ENCODE measurements at places on chromosomes 3 and 15.

DNA sequence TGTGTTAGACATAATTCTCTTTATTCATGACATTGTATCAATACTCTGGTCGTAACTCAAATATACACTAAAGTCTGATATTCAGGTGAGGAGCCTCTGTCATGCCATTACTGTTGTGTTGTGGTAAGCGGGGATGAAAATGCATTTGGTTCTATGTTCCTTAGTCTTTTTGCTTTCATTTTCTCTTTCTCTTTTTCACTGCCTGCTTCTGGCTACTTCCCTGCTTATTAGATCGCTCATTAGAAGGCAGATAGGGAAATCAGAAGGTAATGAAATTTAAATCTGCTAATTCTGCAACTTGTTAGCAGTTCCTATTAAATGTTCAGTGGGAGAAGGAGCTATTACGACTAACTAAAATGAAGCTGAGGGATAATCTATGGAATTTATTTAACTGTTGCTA is 345.0 kb downstream of the GRM7 start:
- no peak for DNase-seq

DNA sequence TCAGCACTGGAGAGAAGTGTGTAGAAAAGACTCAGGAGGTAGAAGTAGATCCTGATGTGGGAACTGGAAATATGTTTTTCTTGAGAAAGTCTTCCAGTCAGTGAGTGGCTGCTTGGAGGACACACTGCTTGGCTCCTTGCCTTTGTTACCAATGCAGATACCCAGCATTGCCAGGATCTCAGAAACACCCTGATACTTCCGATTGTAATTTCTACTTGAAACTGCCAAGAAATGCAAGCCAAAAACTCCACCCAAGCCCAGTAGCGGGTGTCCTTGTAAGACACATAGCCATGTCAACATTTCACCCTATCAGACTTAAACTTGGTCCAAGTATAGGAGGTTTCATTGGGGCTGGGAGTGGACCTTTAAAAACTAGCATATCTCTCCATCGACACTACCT is 141.8 kb downstream of the ALDH1A2 start:
- DNase-seq, result no peak

- DNase-seq, result no peak
Measured at GRCh38 chr3:160094562-160094961, 105.9 kb downstream of the IL12A start.

- no peak for DNase-seq
Measured at GRCh38 chr3:190224456-190224855, 97.8 kb downstream of the CLDN1 start.

- DNase-seq, result no peak
Measured at GRCh38 chr15:28181366-28181765, 82.3 kb upstream of the OCA2 start.

GRCh38 chr15:48775546-48775945 is 35.3 kb downstream of the CEP152 start:
- DNase-seq, result no peak

GRCh38 chr3:125052624-125053303 is 3.0 kb downstream of the HEG1 start:
- DNase-seq, result no peak

- no peak for DNase-seq
Measured at GRCh38 chr3:9826815-9827573, 16.8 kb downstream of the RPUSD3 start.

GRCh38 chr3:5186858-5187155 is 700 bp upstream of the EDEM1 start:
- no peak for DNase-seq

DNA sequence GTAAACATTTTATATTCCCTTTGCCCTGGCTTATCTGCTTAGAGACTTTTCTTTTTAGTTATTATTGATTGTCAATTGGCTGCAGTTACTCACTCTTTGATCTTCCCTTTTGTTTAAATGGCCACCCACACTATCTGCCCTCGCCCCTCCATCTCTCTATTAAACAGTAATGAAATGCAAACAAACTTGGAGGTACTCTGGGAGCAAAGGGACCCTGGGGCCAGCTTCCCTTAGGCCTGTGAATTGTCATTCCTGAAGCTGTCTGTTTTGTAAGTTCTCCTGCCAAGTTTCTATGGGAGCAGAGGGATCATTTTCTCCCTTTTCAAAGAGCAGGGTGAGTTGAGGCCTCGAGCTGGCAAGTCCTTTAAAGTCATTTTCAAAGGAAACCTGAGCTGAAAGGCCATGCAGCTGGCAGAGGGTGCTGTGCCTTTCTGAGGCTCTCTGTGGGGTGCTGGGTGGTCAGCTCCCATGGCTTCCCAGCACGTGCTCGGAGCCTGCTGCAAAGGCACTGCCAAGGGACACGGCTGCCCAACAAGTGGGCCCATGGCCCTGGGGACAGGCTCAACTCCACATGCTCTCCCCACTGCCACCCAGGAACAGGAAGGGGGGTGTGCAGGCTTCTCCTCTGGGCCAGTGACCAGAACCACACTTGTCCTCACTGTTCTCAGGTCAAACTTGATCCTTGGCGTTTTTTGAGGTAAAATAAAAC is 17.4 kb upstream of the RTP2 start:
- DNase-seq, result no peak

- no peak for DNase-seq
Measured at GRCh38 chr3:148330542-148330941, 367.2 kb upstream of the AGTR1 start.

DNA sequence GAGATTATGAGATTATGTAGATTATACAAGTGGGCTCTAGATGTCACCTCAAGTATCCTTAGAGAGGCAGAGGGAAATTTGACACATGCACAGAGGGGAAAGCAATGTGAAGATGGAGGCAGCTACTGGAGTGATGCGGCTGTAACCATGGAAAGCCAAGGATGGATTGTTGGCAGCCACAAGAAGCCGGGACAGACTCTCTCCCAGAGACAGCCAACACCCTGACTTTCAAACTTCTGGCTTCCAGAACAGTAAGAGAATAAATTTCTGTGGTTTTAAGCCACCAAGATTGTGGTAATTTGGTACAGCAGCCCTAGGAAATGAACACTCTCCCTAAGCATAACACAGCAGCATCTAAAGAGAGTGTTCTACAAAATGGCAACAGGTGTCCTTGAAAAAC is 34.4 kb upstream of the PRICKLE2 start:
- DNase-seq, result no peak

GRCh38 chr3:122533480-122533879 is 18.7 kb upstream of the KPNA1 start:
- no peak for DNase-seq

GRCh38 chr3:141279077-141279967 is 47.7 kb downstream of the PXYLP1 start:
- DNase-seq, result no peak

- DNase-seq, result no peak
Measured at GRCh38 chr3:155790272-155790925, 15.7 kb downstream of the C3orf33 start.
